Stimulated activated CD8-positive, alpha-beta memory T cell treated with anti-CD3 and anti-CD28 coated beads, Interleukin-7, amount 100 ng/mL, for 1 hour (primary cell): ENCODE measurements at places on chromosomes 12 and 14.

- no peak for DNase-seq
Observed at GRCh38 chr14:105806568-105806967, 280.2 kb downstream of the TMEM121 start.

GRCh38 chr12:71639341-71639760 is 24.3 kb downstream of the ZFC3H1 start:
- DNase-seq = no peak

DNA sequence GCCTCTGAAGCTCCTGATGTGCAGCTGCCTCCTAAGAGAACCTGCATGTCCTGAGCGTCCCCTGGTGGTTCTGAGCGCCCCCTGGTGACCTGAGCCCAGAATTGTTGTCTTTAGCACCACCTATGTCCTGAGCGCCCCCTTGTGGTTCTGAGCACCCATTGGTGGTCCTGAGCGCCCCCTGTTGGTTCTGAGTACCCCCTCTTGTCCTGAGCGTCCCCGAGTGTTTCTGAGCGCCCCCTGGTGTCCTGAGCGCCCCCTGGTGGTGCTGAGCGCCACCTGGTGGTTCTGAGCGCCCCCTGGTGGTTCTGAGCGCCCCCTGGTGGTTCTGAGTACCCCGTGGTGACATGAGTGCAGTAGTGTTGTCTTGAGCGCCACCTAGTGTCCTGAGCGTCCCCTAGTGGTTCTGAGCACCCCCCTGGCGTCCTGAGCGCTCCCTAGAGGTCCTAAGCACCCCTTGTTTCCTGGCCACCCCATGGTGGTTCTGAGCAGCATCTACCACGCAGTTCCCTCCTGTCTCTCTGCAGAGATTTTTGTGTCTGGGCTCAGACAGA is 782.5 kb downstream of the TMEM121 start:
- DNase-seq = peak; percentile 23

GRCh38 chr12:46269429-46270241 is 792 bp upstream of the SLC38A1 start:
- DNase-seq = peak; percentile 29

GRCh38 chr12:1593174-1594005 is 991 bp downstream of the FBXL14 start:
- DNase-seq = peak; percentile 8

- peak; percentile 54 for DNase-seq
Observed at GRCh38 chr14:20682435-20683124, 1.8 kb upstream of the RNASE4 start.

- no peak for DNase-seq
Observed at GRCh38 chr14:50822501-50823042, 8.4 kb downstream of the NIN start.

- no peak for DNase-seq
Observed at GRCh38 chr14:95979339-95980042, 59.7 kb upstream of the C14orf132 start.
